Hair follicular keratinocyte (primary cell): ENCODE measurements at places on chromosomes 12 and 14. TPM values are rescaled to one million over a fixed set of nuclear protein-coding genes. Genes with fewer than 3 reads are reported as not detected.

CLEC6A gene
- total RNA-seq: not detected in 2 replicates

ARHGAP9 gene
- not detected in 2 replicates for total RNA-seq

DLGAP5 gene
- total RNA-seq: 11.9 and 44.8 TPM in 2 replicates

VRTN gene
- total RNA-seq: not detected in 2 replicates

TAS2R13 gene
- not detected in 2 replicates for total RNA-seq

LTBP2 gene
- total RNA-seq: 86.1 and 111 TPM in 2 replicates

PRH2 gene
- total RNA-seq: not detected in 2 replicates

SRGAP1 gene
- total RNA-seq: 9.1 and 10.2 TPM in 2 replicates

TAS2R46 gene
- not detected in 2 replicates for total RNA-seq

LIMA1 gene
- 253 and 363 TPM in 2 replicates for total RNA-seq

SLC7A7 gene
- total RNA-seq: 0.78 and 5.2 TPM in 2 replicates

NXPH4 gene
- total RNA-seq: 2.1 and 24.9 TPM in 2 replicates

ASB2 gene
- not detected in 2 replicates for total RNA-seq

KDM2B gene
- 22.9 and 23.9 TPM in 2 replicates for total RNA-seq

PRB2 gene
- not detected in 2 replicates for total RNA-seq

CLBA1 gene
- 7.3 and 7.9 TPM in 2 replicates for total RNA-seq

ANO2 gene
- not detected in 2 replicates for total RNA-seq

C12orf50 gene
- not detected in 2 replicates for total RNA-seq

C14orf180 gene
- total RNA-seq: not detected in 2 replicates

SLC22A17 gene
- total RNA-seq: 1.4 and 5.9 TPM in 2 replicates

C12orf60 gene
- 1.7 and 2.7 TPM in 2 replicates for total RNA-seq

LHX5 gene
- 0.15 and 1.2 TPM in 2 replicates for total RNA-seq

BEST3 gene
- total RNA-seq: not detected in 2 replicates

NCOR2 gene
- 36.7 and 38.3 TPM in 2 replicates for total RNA-seq

KRT78 gene
- 0.04 and 0.16 TPM in 2 replicates for total RNA-seq

MYO1H gene
- not detected in 2 replicates for total RNA-seq

CPM gene
- total RNA-seq: 5.9 and 6.6 TPM in 2 replicates

CLEC4A gene
- 0.23 TPM in 1 of 2 replicates, not detected in the other for total RNA-seq
